A549 treated with DMSO at 1 μM for 4 hours (cell line): ENCODE measurements at places on chromosomes 1 and 21. TPM values are rescaled to one million over a fixed set of nuclear protein-coding genes. Genes with fewer than 3 reads are reported as not detected.

The TMCC2 gene
- total RNA-seq: 2.8 to 3.3 TPM (median 3.1 TPM) in 5 replicates

The TTC39A gene
- total RNA-seq: 0.86 to 1.6 TPM (median 1.1 TPM) in 5 replicates

The OR2T11 gene
- total RNA-seq: not detected in 5 replicates

The RAB25 gene
- total RNA-seq: 0.14 TPM in 1 of 5 replicates, not detected in the others

The DNAJC28 gene
- total RNA-seq: 0.26 to 0.49 TPM (median 0.40 TPM) in 5 replicates

The NEXN gene
- total RNA-seq: 4.6 to 7.1 TPM (median 5.1 TPM) in 5 replicates

The CADM3 gene
- 0.08 to 0.15 TPM (median 0.14 TPM) in 5 replicates for total RNA-seq

The HMGCS2 gene
- total RNA-seq: not detected in 5 replicates
